Suprapubic skin (tissue), 4 donors: ENCODE measurements at places on chromosomes 2 and 18.
A peak's percentile ranks its signal among the peaks of the same experiment; 100 is the strongest.

DNA sequence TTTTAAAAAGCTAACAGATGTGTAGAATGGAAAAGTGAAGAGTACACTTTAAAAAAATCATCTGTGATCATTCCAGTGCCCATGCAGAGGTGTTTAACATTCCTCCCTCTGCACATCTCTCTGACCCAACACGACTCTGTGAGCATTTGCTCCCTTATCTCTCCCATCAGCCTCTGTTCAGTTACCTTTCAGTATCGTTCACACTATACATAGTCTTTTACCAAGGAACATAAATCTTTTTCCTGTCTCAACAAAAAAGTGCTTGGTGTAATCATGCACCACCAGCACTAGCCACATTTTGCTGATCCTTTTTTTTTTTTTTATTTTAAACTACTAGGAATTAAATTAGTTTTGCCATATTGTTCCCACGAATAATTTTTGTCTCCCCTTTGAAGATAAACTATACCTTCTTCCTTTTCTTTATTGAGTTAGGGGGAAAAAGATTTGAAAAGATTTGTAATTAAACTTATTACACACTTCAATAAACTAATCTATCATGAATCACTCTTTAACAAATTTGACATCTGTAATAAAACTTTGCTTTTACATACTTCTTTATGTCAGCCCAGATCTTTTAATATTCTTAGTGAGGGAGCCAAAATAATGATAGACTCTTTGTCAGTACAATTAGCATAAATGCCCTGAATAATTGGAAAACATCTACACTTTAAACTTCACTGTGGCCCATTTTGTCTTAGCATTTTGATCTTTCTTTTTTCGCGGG lies 489.8 kb upstream of the FANCL start:
- no peak for DNase-seq

GRCh38 chr18:22840606-22841144 lies 92.5 kb upstream of the RBBP8 start:
- no peak for DNase-seq

DNA sequence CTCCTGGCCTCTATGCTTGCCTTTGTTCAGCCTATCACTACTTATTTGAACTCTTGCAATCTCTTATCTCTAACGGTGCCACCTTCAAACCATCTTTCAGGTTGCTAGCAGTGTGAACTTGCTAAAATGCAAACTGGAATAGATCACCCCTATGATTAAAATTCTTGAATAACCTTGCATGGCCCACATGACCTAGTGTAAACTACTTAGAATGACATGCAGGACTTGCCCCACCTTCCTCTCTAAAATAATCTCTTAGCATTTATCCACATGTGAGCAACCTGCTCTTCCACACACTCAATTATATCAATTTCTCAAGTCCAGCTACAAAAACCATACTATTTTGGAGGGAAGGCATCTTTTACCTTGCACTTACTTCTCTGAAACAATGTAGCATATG lies 137.6 kb downstream of the ETAA1 start:
- DNase-seq, result no peak

GRCh38 chr2:25335971-25336370 lies 5.8 kb downstream of the DNMT3A start:
- DNase-seq, result no peak

GRCh38 chr2:185127412-185127811 lies 529.1 kb downstream of the ZNF804A start:
- no peak for DNase-seq

GRCh38 chr2:11342551-11343367 lies 1.7 kb downstream of the ROCK2 start:
- no peak for DNase-seq

DNA sequence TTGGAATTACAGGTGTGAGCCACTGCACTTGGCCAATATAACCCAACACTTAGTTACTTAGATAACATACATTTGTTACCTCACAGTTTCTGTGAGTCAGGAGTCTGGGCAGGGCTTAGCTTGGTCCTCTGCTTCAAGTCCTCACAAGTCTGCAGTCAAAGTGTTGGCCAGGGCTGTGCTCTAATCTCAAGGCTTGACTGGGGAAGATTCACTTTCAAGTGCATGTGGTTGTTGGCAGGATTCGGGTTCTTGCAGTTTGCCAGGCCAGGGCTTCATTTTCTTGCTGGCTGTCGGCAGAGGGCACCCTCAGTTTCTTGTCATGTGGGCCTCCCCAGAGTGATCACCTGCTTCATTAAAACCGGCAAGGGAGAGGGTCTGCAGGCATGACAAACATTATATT lies 103.7 kb downstream of the SLC4A3 start:
- no peak for DNase-seq

DNA sequence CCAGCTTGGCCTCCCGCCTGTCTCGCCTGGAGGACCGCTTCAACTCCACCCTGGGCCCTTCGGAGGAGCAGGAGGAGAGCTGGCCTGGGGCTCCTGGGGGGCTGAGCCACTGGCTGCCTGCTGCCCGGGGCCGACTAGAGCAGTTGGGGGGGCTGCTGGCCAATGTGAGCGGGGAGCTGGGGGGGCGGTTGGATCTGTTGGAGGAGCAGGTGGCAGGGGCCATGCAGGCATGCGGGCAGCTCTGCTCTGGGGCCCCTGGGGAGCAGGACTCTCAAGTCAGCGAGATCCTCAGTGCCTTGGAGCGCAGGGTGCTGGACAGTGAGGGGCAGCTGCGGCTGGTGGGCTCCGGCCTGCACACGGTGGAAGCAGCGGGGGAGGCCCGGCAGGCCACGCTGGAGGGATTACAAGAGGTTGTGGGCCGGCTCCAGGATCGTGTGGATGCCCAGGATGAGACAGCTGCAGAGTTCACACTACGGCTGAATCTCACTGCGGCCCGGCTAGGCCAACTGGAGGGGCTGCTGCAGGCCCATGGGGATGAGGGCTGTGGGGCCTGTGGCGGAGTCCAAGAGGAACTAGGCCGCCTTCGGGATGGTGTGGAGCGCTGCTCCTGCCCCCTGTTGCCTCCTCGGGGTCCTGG lies 3.7 kb upstream of the KHK start:
- no peak for DNase-seq

DNA sequence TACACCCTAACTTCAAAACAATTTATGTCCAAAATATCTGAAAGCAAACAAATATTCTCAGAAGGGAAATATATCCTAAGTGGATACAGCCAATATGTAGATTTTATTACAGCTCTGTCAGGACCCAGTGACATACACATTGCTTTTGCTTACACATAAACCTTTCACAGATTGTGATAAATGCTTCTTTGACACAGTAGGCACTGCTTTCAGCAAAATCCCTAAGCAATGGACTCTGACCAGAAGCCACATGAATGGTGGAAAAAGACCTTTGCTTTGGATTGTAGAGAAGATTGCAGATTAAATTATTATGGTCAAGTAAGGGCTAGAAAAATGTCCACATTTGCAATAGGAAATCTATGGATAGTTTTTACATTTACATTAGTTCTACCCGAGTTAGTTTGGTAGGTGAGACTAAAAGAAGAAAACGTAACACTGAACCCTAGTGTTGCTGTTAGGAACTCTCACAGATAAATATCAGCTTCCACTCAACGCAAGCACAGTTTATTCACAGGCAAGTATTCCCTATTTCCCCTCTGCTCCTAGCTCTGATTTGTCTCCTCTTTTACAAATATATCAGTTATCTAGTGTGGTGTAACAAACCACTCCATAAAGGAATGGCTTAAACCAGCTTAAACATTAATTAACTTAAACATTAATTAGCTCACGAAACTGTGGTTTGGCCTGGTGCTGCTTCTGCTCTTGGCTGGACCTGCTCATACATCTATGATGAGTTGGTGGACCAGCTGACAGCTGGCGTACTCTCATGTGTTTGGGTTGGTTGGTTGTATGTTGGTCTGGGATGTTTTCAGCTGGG lies 23.6 kb upstream of the SERPINE2 start:
- no peak for DNase-seq

DNA sequence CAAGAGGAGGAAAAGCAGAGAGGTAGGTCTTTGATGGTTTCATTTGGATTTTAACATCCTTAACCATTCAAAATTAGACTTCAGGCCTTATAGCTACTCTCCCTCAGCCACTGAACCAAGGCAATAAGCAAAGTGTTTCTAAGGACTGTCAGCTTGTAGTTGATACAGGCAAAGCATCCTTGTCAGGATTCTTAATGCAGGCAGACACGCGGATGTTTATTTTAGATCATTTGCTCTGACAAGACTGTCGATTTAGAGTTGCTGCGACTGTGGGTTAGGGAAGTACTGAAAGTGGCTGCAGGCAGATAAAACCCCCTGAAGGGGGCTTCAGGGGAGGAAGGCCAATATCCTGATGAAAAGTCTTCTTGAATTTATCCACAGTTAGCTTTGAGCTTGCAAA lies 46.6 kb downstream of the CDH20 start:
- DNase-seq, result no peak

DNA sequence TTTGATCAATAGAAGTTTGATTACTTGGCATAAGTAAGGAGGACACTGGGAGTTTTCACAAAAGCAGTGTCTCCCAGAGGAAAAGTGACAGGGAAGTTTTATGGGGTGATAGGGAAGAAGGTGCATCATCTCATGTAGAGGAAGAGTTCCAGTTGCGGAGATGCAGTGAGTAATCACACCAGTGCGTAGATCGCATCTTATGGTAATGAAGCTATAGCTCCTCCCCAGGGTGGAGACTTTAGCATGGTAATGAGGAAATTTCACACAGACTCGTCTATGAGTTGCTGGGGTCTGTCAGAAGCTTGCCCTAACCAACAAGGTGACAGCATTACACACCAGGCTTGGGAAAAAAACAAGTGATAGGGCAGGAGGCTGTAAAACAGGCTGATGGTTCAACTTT lies 49.0 kb downstream of the KYNU start:
- DNase-seq, result no peak

- DNase-seq, result no peak
These were observed 23.7 kb downstream of the PSD4 start for GRCh38 chr2:113197347-113198047.

DNA sequence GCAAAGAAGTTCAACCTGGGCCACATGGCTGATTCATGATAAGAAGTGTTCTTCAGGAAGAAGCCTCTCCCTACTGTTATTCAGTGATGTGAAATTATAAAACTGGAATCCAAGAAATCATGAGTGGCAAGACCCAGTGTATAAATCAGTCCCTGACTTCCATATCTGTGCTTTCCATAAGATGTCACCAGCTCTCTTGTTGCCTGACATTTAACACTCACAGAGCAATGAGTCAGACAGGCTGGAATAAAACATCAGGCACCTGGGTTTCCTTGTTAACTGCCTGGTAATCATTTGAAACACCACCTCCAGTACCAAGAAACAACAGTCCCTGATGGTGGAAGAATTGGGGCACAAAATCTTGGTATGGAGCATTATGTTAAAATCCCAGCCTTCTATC lies 76.1 kb downstream of the SCG2 start:
- no peak for DNase-seq

GRCh38 chr2:224591220-224591619 lies 6.1 kb upstream of the CUL3 start:
- no peak for DNase-seq

GRCh38 chr2:19041434-19042041 lies 316.9 kb downstream of the OSR1 start:
- no peak for DNase-seq

GRCh38 chr18:50468807-50469206 lies 91.1 kb upstream of the MAPK4 start:
- no peak for DNase-seq

- DNase-seq, result no peak
These were observed 1383.2 kb downstream of the LRP1B start for GRCh38 chr2:140747665-140748064.

DNA sequence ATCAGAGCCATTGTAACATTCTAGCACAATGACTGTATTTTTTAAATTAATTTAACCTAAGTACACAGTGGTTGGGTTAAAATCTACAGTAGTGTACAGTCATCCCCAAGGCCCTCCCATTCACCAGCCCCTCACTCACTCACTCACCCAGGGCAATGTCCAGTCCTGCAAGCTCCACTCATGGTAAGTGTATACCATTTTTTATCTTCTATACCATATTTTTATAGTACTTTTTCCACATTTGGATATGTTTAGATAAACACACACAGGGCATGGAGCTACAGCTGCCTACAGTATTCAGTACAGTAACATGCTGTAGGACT lies 72.1 kb downstream of the COPS8 start:
- DNase-seq, result no peak

- no peak for DNase-seq
These were observed 304.3 kb downstream of the HRH4 start for GRCh38 chr18:24764766-24765165.

- DNase-seq, result peak; percentile 33
These were observed 8.8 kb downstream of the NMUR1 start for GRCh38 chr2:231521443-231521842.

DNA sequence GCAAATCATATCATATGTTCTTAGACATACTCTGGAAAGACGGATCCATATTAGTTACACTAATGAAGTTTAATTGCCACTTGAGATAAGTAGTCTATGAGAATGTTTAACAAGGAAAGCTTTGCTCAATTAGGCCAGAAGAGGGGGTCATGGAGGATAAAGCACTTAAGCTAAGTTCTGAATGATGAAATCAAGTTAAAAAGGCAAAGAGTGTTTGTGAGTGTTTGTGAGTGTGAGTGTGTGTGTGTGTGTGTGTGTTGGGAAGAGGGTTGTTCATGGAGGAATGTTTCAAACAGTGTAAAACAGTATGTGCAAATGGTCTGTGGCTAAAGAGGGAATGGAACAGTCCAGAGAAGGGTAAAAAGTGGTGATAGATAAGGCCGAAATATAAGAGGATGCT lies 360.9 kb downstream of the ERBB4 start:
- no peak for DNase-seq

GRCh38 chr2:172427256-172427989 lies at the start of gene ITGA6:
Gene ITGA6 (plus strand): TSS chr2:172427586.
- DNase-seq, result peak; percentile 71
